Stimulated activated CD8-positive, alpha-beta memory T cell treated with anti-CD3 and anti-CD28 coated beads, Interleukin-12 subunit alpha, Interleukin-12 subunit beta, amount 100 ng/mL, for 1 hour (primary cell): ENCODE measurements at places on chromosomes 2 and 18.

DNA sequence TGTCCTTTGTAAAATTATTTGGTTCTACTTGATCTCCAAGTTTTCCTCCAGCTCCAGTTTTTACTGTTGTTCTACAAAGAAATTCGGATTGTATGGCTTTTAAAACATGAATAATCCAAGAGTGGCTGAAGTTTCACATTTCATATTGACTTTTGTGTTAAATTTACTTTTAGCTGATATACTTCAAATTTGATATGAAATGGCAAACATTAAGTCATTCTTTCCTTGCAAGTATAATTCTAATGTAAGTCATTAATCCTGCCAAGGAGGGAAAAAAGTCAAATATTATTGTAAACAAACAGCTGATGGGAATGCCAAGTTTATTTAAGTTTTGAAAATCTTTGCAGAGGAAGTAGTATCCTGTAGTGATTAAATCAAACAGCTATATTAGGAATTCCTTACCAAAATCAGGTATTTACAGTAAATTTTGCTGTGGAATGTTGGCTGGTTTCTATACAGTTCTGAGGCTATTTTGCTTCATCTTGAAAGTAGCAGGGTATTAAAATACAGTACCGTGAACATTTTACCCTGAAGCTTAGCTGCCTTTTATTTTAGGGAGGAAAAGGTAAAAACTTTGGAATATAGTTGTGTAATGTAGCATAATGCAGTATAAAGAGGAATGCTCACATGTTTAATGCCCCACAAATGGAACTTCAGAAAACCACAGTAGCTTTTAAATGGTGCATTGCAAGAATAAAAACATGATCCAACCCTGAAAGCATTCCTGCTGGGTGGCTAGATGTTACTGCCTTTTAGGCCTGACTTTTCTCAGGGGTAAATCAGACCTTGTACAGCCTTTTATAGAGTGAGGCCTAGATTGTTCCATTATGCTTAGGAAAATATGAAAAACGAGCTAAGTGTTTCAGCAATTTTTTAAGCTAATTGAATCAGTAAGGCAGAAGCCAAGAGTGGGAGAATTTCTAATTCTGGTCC, 62.7 kb upstream of the NT5C1B start:
- DNase-seq = no peak

DNA sequence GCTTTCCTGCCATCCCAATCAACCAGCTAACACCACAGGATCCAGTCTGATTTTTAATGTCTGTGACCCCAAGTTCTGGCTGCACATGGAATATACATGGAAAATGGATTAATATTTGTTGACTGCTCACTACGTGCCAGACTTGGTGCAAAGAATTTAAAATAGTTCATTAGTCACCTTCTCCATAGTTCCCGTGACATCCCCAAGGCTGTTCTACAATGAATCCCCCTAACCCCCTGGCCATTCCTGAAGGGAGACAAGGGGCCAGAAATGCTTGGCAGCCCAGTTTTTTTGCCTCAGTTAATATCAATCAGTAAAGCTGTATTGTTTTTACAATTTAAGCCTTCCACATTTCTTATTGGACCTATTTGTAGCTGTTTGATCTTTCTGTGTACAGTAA, 71.0 kb upstream of the ST3GAL5 start:
- no peak for DNase-seq

- DNase-seq = no peak
These were observed 131.5 kb upstream of the PGAP1 start for GRCh38 chr2:197057959-197058358.

- DNase-seq = no peak
These were observed 41.2 kb downstream of the PCARE start for GRCh38 chr2:29033172-29033571.

DNA sequence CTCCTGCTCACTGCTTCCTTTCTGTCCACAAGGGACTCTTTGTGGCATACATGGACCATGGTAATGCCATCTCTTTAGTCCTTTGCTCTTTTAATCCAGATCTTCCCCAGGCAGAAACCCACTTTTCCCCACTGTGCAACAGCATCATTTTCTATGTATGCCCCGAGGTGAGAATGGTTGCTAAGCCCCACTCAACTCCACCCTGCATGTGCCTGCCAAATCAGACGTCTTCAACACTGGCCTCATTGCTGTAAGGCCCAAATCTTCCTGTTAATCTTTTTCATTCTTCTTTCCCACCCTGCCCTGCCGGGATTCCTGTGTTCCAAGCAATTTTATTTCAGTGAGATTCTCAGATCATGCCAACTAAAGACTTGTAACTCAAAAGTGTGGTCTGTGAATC, 328.4 kb downstream of the PAX3 start:
- no peak for DNase-seq

GRCh38 chr2:222945887-222946286, 85.1 kb downstream of the ACSL3 start:
- DNase-seq = no peak

DNA sequence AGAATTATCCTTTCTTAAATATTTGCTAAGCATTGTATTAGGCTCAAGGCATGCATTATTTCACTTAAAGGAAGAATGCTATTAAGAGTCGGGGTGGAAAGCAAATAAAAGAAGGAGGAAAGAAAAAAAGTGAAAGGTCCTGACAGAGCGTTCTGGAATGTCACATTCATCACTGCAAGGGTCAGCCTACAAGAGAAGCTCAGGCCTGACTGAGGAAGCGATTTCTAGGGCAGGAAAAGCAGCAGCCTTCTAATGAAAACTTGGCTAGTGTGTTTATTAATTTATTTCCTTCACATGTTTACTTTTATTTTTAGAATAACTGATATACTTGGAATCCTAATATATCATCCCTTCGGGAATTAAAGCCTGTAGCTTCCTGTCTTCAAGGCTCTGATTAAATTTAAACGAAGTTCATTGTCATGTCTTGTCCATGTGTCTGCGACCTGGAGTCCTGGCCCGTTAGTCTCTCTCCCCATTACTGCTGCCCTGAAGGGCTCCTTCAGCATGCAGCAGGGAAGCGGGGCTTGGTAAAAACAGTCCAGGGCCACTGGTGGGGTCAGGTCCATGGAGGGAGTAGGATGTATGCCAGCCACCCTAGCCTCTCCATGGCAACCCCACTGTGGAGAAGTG, 119.2 kb upstream of the CCDC68 start:
- DNase-seq = no peak

GRCh38 chr2:39099310-39099869, 21.5 kb downstream of the SOS1 start:
- no peak for DNase-seq

GRCh38 chr18:59414111-59414653, 55.1 kb upstream of the LMAN1 start:
- DNase-seq = no peak

- peak; percentile 6 for DNase-seq
These were observed 210.9 kb upstream of the PKDCC start for GRCh38 chr2:41836948-41837347.

GRCh38 chr18:61677435-61677970, 215.3 kb downstream of the RNF152 start:
- DNase-seq = no peak

GRCh38 chr18:26556573-26556972, 8.2 kb upstream of the KCTD1 start:
- no peak for DNase-seq

GRCh38 chr18:62018034-62018758, 125.4 kb upstream of the RNF152 start:
- no peak for DNase-seq
